Aorta (tissue), 5 donors: ENCODE measurements at places on chromosomes 3 and 15.
A peak's percentile ranks its signal among the peaks of the same experiment; 100 is the strongest.

DNA sequence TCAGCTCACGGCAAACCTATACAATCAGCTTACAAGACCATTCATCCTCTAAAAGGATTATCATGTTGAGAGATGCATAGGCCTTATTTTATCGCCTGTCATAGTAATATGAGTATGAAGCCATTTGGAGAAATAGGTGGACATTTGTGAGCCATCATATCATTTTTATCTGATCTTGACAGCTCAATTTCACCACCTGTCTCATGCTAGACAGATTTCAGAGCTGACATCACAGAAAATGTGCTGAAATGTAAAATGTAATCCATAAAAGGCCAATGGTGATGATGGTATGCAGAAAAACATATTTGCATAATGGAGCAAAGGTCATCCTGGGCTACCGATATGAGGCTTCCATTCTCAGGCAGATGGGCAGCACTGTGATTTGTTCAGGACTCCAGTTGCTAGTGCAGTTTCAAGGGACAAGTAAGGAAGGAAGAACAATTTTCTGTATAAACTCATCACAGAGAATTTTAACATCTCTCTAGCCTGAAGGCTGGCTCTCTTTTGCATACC lies 221.5 kb downstream of the ULK4 start:
- DNase-seq, result no peak

- DNase-seq, result no peak
These were observed 34.2 kb downstream of the ATP2B2 start for GRCh38 chr3:10471054-10471688.

GRCh38 chr3:138065949-138066348 lies 49.5 kb downstream of the DZIP1L start:
- DNase-seq, result no peak

DNA sequence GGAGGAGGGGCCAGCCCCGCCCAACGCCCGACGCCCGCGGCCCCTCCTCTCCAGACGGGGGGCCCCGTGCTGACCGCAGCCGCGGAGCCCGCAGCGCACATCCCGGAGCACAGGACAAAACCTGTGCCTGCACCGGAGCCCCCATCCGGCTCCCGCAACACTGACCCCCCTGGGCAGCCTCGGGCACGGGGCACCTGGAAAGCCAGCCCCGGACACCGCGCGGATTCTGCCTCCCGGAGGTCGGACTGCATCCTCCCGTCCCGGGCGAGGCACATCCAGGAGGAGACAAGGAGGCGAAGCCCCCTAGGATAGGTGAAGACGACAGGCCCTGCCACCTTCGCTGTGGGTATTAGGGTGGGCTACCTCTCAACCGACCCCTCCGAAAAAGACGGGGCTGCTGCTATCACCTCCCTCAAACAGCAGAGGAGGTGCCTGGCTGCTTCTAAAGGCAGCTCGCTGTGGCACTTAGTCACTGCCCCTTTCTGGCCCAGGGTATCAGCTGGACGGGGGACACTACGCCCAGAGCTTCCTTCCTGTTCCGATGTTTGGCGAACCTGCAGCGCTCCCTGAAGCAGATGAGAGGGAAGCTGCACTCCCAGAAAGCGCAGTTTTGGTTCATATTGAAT lies 10.6 kb downstream of the XXYLT1 start:
- DNase-seq, result peak; percentile 78

GRCh38 chr3:115100806-115101205 lies 46.3 kb downstream of the ZBTB20 start:
- no peak for DNase-seq

- no peak for DNase-seq
These were observed 146.7 kb upstream of the TSC22D2 start for GRCh38 chr3:150261418-150261817.

- DNase-seq, result no peak
These were observed 103.7 kb downstream of the MYH15 start for GRCh38 chr3:108406661-108407206.

DNA sequence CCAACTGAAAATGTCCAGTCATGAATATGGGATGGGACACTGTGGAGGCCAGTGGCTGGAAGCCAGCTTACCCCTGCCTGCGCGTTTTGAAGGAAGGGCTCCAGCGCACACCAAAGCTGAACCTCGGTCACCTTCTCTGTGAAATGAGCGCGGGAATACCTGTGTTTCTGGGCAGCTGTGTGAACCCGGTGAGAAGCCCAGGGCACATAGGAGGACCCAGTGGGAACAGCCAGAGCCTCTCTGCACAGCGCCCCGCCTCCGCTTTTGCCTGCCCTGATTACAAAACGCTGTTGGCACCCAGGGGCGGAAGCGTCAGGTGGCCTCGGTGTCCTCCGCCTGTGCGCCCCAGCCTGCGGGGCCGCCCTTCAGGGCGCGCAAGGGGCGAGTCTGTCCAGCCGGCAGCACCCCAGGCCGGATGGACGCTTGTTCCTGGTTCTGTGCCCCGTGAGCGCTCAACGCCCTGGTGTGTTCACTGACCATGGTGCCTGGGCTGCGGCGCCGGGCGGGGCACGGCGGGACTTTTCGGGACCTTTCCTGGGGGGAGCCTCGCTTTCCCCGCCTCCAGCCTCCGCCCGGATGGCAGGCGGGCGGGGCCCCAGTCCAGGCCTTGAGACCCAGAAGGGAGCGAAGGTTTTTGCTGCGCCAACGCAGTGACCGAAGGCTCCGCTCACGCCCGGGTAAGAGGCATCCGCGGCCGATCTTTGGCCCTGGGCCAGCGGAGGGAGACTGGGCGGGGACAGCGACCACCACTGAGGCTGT lies at the start of gene SQOR:
TSS of gene SQOR (plus strand) at position 598 of the 759 bp plus-strand sequence. CDS start 23,895 bp downstream, outside the sequence.
- peak; percentile 94 for DNase-seq

DNA sequence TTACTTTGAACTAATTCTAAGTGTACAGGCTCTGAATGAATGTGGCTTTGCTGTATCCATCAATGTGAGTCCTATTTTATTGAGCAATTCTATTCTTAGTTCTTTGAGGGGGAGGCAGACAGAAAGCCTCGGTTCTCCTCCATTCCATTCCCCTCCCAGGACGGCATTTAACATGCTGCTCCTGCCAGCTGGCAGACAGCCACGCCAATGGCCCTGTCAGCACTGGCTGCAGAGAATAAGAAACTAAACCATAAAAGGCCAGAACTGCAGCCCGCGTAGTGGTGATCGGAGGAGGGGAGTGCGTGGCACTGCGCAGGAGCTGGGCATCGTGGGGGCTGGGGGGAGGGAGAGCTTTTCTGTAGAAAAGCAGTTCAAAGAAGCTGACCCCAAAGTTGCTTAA lies 76.0 kb upstream of the HACD2 start:
- peak; percentile 97 for DNase-seq

DNA sequence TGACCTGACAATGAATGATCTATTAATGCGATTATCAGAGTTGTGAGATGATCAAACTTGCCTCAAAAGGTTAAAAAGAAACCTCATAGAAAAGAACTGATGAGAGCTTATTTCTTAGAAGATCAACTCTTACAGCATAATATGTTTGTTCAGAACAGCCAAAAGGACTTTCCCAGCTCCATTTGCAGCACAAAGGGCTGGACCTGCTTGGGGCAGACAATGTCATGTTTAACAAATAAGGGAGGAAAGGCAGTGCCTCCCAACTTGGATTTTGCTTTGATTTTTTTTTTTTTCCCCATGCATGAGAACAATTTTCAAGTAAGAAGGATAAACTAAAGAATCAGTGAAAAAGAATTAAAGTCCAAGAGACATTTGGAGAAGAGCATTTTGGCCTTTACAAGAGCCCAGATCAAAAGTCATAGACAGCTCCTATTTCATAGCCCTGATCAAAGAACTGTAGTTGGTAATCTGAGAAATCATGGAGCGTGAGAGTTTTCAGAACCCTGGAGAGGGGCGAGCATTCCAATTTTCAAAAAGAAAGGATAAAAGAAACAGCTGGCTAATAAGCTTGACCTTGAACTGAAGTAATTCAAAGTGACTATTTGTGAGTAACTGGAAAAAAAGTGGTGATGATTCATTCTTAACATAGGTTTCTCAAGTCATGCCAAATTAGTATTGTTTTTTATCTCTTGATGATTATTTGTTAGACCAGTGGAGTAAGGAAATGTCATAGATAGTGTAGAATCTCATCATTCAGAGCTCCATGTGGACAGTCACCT lies 136.0 kb upstream of the CFAP20DC start:
- no peak for DNase-seq

- DNase-seq, result peak; percentile 55
These were observed 134.5 kb downstream of the FBN1 start for GRCh38 chr15:48510976-48511375.

- DNase-seq, result no peak
These were observed 64.1 kb upstream of the HEG1 start for GRCh38 chr3:125119752-125120378.

DNA sequence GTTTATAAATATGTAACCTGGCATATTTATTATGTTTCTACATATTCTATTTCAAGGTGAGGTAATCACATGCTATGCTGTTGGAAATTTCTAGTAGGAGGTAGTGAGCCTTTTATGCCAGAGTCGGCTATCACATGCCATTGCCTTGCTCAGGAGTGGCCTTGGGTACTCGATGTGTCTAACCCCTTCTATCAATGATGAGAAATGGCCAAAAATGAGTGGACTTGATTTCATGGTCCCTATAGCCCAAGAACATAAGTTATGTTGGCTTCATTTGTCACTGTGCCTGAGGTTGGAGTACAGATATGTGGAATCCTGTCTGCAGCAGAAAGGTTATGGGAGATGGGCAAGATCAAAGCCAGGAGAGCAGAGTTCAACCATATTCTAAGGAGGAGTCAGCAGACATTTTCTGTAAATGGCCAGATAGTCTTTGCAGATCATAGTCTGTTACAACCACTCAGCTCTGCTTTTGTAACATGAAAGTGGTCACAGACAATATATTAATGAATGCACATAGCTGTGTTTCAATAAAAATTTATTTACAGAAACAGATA lies 554.4 kb downstream of the PDCD6IP start:
- no peak for DNase-seq

DNA sequence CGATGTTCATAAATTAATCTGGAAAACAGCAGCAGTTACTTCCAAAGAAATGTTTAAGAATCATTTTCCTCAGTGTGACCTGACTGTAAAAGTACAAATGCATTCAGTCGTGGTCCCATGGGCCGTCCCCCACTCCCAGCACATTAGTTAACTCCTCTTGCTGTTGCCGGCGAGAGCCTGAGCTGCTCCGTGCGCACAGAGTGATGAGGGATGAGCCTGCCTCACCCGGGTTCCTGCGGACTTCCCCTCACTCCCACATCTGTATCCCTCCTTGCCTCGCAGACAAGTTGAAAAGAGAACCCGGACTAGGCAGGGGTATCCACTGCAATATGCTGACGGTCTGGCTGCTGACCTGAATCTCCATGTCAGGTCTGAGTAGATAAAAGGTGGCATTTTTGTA lies 861.7 kb upstream of the NR2F2 start:
- DNase-seq, result no peak

DNA sequence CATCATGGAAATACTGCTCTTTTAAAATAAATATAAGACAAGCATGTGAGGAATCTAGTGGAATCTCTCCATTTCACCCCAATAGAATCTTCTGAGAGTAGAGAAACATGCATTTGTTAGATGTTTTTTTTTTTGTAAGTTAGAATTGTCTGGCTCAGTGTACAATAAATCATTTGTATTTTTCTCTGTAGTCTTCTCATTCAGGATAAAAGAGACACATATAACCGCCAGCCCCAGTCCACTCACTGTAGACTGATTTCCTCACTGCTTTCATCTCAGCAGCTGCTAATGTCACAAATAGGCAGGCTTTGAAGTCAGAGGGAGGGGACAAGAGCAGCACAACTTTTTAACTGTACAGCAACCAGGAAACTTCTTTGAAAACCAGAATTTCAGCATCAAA lies 140.2 kb upstream of the RBMS3 start:
- no peak for DNase-seq

DNA sequence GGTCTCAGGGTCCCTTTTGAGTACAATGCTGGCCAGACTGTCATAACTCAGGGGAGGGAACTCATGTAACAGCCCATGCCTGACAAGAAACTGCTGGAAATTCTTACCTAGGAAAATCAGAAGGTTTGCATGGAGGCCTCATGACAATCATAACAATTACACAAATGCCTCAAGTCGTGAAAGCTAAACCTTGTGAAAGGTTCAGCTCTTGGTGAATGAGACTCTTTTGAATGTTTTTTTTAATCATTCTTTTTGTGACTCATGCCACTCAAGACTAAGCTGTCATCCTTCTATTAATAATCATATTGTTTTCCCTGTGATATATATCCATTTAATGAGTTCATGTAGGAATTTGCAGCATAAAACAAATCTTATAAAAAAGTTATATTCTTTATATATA lies 61.4 kb upstream of the LEKR1 start:
- DNase-seq, result no peak

- DNase-seq, result peak; percentile 22
These were observed 35.9 kb downstream of the POC1A start for GRCh38 chr3:52118156-52118875.

GRCh38 chr15:74396445-74397238 lies 29.2 kb upstream of the CYP11A1 start:
- no peak for DNase-seq

DNA sequence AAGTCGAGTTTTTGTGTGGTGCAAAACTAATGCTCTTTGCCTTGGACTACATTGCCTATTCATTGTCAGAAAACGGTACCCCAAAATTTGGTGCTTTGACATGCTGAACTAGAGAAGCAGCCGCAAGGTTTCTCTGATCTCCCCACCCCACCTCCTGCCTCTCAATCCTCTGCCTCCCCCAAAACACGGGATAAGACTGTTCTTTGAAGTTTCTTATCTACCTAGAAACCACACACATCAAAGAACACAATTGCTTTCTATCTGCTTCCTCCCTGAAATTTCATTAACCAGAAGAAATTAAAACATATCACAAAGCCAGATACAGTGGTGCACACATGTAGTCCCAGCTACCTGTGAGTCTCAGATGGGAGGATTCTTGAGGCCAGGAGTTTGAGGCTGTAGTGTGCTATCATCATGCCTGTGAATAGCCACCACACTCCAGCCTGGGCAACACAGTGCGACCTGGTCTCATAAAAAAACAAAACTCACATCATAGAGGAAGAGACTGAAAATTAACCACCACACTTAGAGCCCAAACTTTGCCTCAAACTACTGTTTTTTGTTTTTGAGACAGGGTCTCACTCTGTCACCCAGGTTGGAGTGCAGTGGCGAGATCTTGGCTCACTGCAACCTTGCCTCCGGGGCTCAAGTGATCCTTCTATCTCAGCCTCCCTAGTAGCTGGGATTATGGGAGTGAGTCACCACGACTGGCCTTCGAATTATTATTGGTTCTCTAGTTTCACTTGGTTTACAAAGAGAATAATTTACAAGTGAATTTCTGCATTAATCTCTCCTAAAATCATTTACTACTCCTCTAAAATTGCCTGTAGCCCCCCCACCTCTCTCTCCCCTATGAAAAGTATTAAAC lies 2.7 kb upstream of the PCNP start:
- DNase-seq, result no peak
